ENCODE measurements at places on chromosomes 11 and 22.

GRCh38 chr11:95058621-95059020 lies 8.1 kb upstream of the SRSF8 start:
- no peak for DNase-seq

GRCh38 chr11:94749369-94749768 lies 18.8 kb upstream of the AMOTL1 start:
- no peak for DNase-seq

GRCh38 chr11:95571718-95572260 lies 217.8 kb downstream of the FAM76B start:
- DNase-seq: no peak

DNA sequence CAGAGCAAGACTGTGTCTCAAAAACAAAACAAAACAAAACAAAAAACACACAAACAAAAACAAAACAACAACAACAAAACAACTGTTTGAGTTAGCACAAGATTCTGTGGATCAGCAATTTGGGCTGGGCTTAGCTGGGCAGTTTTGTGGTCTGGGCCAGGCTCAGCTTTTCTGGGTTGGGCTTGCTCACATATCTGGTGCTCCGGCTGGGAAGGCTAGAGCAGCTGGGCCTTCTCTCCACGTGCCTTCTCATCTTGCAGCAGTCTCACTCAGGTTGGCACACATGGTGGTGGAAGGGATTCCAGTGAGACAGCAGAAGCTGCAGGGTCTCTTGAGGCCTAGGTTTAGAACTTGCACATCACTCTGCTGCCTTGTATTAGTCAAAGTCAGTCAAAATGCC lies 35.7 kb downstream of the EIF3F start:
- no peak for DNase-seq

- DNase-seq: no peak
Observed at GRCh38 chr11:95456714-95457491, 225.9 kb upstream of the SESN3 start.

GRCh38 chr11:2264366-2265053 lies 5.9 kb downstream of the ASCL2 start:
- DNase-seq: no peak

DNA sequence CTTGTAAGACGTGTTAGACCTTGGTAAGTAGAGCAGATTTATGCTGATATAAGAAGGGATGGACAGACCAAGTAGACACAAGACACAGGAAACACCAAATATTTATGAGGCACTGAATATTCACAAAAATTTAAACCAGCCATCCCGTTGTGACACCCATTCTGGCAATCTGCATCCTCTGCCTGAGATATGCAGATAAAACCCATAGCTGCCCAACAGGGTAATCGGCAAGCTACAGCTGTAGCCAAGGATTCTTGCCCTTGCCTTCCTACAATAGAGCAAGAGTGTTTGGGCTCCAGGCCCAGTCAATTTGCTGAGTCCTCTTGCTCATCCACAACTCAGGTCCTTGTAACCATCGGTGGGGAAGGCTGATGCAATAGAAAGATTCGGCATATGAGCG lies 18.5 kb upstream of the MPZL2 start:
- DNase-seq: no peak

DNA sequence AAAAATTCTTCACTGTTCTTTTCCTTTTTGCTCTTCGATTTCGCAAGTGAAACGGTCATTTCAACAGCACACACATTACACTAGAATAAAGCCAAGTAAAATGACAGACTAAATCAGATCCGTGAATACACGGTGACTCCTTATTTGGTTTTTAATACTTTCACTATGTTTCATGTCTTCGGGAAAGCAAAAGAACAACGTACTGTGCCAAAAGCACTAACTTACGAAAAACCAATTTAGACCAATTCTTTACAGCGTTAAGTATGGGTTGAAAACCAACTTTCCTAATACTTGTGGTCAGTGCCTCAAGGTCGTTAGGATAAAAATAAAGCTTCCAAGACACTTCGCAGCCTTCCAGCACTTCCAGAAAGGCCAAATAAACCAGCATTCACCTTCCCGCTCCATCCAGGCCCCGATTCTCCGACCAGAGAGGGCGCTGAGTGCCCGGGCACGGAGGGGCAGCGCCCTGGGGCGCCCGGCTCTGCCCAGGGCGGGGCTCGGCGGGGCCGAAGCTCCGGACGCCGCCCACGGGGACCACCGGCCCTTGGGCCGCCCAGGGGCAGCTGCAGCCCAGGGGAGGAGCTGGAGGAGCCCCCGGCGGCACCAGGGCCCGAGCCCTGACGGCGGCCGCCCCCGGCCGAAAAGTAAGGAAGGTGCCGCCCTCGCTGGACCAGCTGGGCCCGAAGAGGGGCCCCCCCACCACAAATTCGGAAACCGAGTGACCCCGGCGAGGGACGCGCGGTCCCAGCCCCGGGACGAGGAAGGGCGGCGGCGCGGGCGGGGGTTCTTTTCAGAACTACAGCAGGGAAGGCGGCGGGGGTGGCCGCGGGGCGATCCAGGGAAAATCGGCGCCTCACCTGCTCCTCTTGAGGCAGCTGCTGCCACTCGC lies 499 bp downstream of the ATL3 start:
- DNase-seq: peak; percentile 16

DNA sequence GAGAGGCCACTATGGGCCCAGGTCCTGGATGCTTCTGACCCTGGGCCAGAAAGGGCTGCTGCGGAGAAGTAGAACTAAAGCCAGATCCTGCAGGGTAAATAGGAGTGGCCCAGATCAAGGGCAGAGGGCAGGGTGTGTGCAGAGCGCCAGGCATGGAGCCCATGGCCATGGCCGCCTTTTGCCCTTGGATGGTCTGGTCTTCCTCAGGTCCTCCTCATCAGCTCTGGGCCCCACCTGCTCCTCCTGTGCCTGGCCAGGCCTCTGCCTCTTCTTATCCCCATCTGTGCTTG lies 277.6 kb downstream of the BRD1 start:
- no peak for DNase-seq

DNA sequence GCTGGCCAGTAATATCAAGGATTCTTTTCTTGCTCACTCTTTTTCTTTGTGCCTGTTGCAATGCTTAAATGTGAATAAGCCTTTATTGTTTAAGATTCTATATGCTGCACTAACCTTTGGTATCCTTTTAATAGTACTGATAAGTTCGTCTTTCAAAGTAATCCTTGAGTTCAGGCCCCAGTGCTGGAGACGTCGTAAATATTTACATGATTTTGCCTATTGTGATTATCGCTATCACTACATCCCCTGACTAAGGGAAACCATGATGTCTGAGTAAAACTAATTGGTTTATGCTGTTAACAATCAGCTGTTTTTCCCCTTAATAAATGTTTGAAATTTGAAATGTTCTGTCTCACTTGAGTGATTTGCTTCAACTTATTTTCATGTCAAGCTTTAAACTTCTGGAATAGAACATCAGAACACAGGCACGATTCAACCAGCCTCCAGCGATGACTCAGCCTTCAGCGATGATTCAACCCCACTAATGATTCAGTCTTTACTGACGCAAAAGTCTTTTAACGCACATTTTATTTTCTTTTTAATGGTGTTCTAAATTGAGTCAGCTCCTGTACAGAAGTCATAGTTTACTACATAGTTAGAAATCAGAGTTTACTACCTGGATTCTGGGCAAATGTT lies 3.9 kb downstream of the HTATIP2 start:
- DNase-seq: no peak

GRCh38 chr11:111905411-111905810 lies 6.2 kb downstream of the CRYAB start:
- no peak for DNase-seq

GRCh38 chr11:12376259-12377081 lies 901 bp upstream of the PARVA start:
- DNase-seq: no peak

DNA sequence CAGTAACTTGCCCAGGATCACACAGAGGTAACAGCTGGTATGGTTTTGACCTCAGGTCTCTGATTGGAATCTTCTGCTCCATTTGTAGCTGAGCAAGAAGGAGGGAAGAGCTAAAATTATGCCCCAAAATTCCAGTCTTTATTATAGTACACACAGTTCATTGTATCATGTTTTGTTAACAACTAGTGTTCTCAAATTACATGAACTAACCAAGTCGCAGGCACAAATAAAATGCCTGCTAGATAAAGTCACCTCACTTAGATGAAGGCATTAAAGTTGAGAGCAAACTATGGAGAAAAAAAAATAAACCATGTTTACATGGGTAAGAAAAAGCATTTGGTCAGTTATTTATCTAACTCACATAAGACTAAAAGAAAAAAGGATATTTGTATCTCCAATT lies 58.8 kb downstream of the PDGFD start:
- DNase-seq: no peak

DNA sequence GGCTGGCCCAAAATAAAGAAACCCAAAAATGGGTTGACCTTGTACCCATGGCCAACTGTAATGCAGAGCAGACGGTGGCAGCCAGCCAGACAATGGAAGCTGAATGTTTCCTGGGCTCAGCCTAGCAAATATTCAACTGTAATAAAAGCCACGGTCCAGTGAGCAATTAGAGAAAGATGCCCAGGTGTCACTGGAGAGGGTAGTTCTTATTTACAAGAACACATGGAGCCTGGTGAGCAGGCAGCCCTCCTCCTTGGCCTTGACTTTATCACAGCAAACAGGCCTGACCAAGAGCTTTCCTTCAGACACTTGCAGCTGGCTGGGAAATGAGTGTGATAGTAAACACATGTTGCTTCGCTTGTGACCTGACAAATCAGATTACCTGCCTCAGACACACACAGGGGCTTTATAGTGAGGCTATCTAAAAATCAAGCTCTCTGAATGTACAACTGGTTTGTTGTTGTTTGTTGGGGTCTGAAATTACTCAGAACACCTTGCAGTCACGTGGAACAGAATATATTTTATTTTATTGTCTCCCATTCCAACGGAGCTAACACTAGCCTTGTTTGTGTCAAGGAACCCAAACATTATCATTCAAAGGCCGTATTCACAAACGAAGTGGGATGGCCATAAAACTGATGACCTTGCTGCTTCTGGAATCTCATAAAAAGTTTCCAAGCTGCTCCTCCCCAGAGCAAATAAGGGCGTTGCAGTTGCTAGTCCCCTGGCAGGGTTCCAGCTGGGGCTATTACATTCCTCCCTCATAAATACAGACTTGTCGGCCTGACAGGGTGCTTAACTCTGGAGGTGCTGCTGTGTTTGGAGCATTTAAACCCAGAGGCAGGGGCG lies 161.1 kb downstream of the BBOX1 start:
- peak; percentile 86 for DNase-seq

GRCh38 chr11:70473186-70473872 lies 75.0 kb downstream of the CTTN start:
- DNase-seq: no peak

- DNase-seq: no peak
Observed at GRCh38 chr11:16860617-16861016, 122.2 kb downstream of the C11orf58 start.

GRCh38 chr11:65767406-65767805 lies 13.4 kb downstream of the AP5B1 start:
- no peak for DNase-seq

GRCh38 chr11:120024046-120024445 lies 113.9 kb downstream of the TRIM29 start:
- DNase-seq: no peak

DNA sequence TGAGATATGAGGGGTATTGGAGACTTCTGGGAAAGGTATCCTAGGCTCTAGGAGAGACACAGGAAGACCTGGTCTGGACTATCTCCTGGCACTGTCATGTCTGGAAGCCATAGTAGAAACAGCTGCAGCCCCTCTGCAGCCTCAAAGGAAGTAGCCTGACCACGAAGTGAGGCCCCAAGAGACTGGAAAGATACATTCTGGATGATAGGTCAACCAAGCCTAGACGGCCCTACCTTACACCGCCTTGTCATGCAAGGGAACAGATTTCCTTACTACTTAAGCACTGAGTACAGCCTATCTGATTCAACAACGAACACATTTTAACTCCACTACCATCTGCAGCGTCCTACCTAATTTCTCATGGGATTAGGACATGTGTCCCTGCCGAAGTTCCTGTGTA lies 31.1 kb downstream of the UQCR10 start:
- DNase-seq: no peak

- DNase-seq: no peak
Observed at GRCh38 chr11:79087961-79088318, 352.9 kb downstream of the TENM4 start.

DNA sequence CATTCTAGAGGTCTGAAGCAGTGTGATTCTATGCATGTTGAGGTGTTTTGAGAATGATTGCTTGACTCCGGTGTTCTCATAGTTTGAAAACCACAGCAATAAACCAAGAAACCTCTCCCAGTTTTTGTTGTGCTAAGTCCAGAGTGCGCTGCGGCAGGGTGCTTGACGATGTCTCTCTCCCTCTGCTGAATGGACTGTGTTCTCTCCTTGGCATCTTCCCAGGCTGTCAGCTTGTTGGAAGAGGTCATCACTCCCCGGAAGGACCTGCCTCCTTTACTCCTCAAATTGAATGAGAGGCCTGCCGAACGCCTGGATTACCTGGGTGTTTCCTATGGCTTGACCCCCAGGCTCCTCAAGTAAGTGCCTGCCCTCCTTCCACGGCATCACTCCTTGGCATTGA lies 31.0 kb downstream of the NAT10 start:
- no peak for DNase-seq

DNA sequence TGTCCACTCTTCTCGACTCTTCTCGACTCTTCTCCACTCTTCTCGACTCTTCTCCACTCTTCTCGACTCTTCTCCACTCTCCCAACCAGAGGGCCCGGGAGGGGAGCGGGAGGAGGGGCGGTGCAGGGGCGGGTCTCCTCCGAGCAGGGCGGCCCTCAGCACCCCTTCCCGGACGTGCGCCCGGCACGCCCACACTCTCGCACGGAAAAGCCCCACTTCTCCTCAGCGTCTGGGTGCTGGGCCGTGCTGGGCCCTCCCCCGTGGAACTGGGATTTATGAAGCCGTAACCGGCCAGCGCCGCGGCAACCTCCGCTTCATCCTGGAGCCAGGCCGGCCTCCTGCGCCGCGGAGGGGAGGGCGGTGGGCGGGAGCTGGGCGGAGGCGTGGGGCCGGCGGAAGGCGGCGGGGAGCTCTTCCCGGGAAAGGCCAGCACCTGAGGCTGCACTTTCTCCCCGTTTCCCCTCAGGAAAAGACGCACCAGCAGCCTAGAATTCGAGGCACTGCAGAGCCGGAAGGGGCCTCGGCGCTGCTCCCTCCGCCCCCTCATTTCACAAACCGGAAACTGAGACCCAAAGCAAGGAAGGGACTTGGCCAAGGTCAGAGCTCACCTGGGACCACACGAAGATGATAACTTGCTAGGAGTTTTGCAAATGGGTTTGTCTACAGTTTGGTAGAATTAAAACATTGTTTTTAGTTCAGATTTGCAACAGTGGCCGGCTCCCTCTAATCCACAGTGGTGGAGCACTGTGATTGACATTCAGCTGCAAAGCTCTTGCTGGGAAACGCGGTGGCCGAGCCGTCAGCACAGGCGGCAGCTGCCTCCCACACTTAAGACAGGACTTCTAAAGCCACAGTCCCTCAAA lies 31.6 kb upstream of the JAM3 start:
- DNase-seq: no peak

Data from left renal pelvis (tissue), 4 donors.